ENCODE measurements at places on chromosomes 13 and 19. TPM values are rescaled to one million over a fixed set of nuclear protein-coding genes. Genes with fewer than 3 reads are reported as not detected.

GRCh38 chr19:2239771-2240770 lies 3.4 kb downstream of the SF3A2 start:
- DNase-seq = no peak

DNA sequence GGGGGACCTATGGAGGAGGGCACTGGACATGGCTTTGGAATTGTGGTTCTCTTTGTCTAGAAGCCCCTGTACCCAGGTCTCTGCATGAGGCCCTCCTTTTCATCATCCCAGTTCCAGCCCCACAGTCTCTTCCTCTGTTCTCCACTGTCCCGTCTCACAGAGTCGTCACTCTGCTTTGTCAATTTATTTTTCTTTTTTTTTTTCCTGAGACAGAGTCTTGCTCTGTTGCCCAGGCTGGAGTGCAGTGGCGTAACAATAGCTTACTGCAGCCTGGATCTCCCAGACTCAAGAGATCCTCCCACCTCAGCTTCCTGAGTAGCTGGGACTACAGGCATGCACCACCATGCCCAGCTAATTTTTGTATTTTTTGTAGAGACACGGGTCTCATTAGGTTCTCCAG lies 619 bp upstream of the EXOC3L2 start:
- DNase-seq = no peak

DNA sequence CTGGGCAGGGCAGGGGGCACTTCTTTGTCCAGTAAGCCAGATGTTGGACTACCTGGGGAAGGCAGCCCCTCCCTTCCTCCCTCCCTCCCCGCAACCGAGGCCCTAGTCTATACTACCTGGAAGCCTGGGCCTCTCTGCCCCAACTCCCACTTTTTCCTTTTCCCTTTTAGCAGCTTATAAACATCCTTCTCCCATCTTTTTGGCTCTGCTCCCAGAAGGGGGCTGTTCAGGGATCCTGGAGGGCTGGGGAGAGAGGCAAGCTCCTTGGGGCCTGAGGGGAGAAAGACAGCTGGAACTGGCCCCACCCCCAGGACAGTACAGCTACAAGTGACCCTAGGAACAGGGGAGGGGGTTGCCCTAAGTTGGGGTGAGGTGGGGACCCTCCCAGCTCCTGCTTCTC lies 44.9 kb downstream of the LYL1 start:
- no peak for DNase-seq

DNA sequence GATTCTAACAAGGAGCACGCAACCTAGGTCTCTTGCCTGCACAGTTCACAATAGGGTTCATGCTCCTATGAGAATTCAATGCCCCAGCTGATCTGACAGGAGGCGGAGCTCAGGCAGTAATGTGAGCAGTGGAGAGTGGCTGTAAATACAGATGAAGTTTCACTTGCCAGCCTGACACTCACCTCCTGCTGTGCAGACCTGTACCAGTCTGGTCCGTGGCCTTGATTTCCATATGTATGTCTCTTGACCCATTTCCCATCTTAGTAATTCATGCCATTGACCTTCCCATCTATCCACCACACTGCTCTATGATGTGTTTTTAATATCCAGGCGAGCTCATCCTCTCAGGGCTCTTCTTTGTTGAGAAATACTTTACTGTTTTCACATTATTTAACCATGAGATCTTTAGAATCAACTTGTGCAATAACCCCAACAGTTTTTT lies 95.2 kb downstream of the LRCH1 start:
- DNase-seq = no peak

- DNase-seq = no peak
Measured at GRCh38 chr19:1362387-1363257, 21.1 kb upstream of the NDUFS7 start.

DNA sequence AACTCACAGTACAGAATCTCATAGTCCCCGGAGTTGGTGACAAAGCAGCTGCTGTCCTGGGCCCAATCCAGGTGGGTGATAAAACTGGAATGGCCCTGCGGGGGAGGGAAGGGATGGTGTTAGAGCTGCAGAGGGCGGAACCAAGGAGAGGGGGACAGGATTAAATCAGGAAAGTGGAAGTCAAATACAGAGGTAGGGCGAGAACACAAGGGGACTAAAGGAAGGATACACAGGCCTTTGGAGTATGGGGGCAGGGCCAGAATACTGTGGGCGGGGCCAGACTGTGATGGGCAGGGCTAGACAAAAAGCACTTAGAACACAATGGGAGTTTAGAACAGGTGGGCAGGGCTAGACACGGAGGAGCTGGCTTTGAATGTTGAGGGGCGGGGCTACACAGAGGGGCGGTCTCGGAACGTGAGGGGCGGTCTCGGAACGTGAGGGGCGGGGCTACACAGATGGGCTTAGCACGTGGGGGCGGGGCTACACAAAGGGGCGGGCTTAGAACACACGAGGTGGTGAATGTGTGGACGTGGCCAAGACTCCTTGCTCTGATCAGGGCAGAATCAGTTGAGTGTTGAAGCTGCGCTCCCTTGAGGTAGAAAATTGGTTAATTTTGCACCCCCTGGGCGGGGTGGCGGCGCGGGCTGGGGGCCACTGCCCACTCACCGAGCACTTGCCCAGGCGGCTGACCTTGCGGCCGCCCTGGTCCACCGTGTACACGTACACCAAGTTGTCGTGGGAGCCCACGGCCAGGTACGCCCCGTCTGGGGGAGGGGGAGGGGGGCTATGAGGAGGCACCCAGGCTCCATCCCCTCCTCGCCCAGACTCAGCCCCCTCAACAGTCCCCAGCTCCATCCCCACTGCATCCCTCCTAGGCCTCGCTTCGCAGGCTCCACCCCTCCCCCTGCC lies 14.0 kb upstream of the GPR4 start:
- DNase-seq = peak; percentile 91

GRCh38 chr13:43095771-43096719 lies 72.7 kb downstream of the DNAJC15 start:
- DNase-seq = no peak

GRCh38 chr19:28603453-28603852 lies 609.5 kb downstream of the UQCRFS1 start:
- no peak for DNase-seq

DNA sequence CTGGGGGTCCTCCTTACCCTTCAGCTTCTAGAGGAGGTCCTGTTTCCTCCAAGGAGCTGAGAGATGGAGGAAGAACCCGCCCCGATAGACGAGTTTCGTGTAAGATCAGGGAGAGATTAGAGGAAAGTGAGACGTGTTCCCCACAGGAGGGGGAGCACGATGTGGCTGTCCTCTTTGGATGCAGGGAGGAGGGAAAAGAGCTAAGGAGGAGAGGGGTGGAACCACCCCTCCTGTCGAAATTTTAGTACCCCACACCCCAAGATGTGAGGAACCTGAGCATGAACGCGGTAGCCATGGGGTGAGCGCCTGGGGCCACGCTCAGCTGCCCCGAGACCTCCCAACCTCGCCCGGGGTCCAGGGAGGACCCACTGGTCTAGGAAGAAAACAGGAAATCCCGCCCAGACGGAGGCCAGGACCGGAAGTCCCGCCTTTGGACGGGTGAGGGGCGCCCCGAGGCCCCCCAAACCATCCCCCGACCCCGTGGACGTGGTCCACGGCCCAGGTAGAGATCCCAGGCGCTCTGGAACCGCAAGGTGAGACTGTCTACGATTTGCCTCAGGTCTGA lies 1.2 kb downstream of the AKT1S1 start:
- DNase-seq = peak; percentile 87

DNA sequence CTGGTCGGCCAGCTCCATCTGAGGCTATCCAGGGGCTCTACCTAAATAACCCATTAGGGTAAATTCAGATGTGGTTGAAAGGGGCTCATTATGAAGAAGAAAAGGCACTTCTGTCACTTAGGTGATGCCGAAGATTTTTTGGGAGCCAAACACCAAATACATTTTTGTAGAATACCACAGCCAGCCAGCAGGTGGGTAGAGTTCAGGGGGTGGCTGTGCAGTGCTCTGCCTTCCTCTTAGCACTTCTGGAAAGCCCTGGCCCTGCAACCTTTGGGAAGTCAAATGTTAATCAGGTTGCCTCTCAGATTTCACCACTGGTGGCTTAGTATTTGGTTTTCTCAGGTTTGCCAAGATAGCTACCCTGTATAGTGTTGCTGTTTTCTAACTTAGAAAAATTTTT lies 18.5 kb upstream of the GPR18 start:
- DNase-seq = no peak

DNA sequence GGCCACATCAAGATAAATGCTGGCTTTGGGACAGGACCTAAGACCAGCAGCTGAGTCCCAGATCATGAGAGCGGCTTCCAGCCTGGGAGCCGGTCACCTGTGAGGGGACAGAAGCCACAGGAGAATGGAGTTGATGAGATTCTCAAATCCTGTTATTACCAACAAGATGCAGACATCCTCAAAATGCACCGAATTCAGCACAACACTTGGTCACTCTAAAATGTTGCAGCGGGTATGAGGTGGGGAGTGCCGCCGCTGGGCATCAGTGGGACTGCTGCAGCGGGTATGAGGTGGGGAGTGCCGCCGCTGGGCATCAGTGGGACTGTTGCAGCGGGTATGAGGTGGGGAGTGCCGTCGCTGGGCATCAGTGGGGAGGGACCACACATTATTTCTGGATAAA lies 21.2 kb downstream of the RANBP3 start:
- no peak for DNase-seq

DNA sequence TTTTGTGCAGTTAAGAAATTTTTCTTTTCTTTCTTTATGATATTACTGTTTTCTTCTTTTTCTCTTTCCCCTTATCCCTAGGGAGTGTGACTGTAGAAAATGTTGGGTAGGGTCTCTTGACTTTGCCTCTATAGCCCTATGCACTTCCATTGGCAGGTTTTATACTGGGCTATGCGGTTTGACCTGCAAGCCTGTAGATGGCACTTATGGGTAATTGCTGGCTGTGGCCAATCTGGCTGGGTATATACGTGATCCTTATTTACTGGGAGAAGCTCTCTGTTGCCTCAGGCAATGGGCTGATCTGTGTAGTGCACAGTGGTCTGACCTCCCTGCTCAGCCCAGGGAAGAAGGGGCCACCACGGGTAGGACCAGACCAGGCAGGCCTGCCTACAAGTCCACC lies 78.8 kb downstream of the RAP2A start:
- DNase-seq = no peak

GRCh38 chr13:101915755-101916107 lies 463.3 kb downstream of the ITGBL1 start:
- DNase-seq = no peak

- peak; percentile 9 for DNase-seq
Measured at GRCh38 chr19:6229216-6229913, 50.4 kb downstream of the MLLT1 start.

GRCh38 chr13:86757236-86757978 lies 913.8 kb upstream of the SLITRK5 start:
- no peak for DNase-seq

DNA sequence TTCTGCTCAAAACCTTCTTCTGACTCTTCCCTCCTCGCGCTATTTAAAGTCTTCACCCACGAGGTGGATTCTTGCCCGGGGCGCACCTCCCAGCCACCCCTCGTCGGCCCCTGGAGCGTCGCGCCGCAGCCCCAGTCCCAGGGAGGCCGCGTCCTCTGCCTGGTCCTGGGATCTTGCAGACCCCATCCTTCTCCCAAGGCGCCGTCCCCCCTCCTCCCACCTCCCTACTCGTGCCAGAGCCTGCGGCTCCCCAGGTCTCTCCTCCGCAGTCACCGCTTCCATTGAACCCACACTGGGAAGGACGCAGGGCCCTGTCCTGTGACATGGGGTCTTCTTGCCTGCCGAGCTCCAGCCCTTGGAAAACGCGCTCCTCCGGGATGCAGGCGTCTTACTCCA lies 486 bp downstream of the ZNF808 start:
- DNase-seq = peak; percentile 49

The CEACAM3 gene
- total RNA-seq = 0.59 TPM

The CAMSAP3 gene
- total RNA-seq = not detected

The PDX1 gene
- not detected for total RNA-seq

The GFY gene
- not detected for total RNA-seq

The ZNF841 gene
- 3.0 TPM for total RNA-seq

The JSRP1 gene
- total RNA-seq = 107 TPM

The ZNF844 gene
- total RNA-seq = 12.2 TPM

The C19orf85 gene
- not detected for total RNA-seq

The TMIGD2 gene
- total RNA-seq = not detected

The IQCN gene
- total RNA-seq = 1.5 TPM

The ZNF569 gene
- total RNA-seq = 3.3 TPM

The INSR gene
- total RNA-seq = 95.1 TPM

Data from psoas muscle (tissue), 8 donors.